ENCODE measurements at places on chromosomes 12 and 14. TPM values are rescaled to one million over a fixed set of nuclear protein-coding genes. Genes with fewer than 3 reads are reported as not detected.

The DIO3 gene
- 0.34 TPM for total RNA-seq

GRCh38 chr14:101758913-101759593, 2.5 kb upstream of the PPP2R5C start:
- no peak for DNase-seq

- DNase-seq = no peak
Observed at GRCh38 chr12:28089338-28089737, 100.9 kb upstream of the CCDC91 start.

The AHNAK2 gene
- 45.0 TPM for total RNA-seq

- peak; percentile 31 for DNase-seq
Observed at GRCh38 chr12:116389990-116390389, 112.5 kb upstream of the MED13L start.

GRCh38 chr14:28776482-28777266, 10.1 kb downstream of the FOXG1 start:
- DNase-seq = no peak

The TBC1D30 gene
- total RNA-seq = 24.1 TPM

DNA sequence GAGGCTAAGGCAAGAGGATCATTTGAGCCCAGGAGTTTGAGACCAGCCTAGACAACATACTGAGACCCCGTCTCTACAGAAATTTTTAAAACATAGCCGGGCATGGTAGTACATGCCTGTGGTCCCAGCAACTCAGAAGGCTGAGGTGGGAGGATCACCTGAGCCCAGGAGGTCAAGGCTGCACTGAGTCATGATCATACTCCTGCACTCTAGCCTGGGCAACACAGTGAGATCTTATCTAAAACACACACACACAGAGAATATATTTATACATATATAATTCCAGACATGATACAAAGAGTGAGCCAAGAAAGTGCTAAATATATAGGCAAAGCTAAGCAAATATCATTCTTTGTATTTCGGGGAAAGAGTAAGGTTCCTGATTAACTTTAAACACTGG, 9.4 kb downstream of the ZFC3H1 start:
- DNase-seq = no peak

The LUM gene
- 0.69 TPM for total RNA-seq

- no peak for DNase-seq
Observed at GRCh38 chr14:91058042-91058581, 2.3 kb downstream of the RPS6KA5 start.

DNA sequence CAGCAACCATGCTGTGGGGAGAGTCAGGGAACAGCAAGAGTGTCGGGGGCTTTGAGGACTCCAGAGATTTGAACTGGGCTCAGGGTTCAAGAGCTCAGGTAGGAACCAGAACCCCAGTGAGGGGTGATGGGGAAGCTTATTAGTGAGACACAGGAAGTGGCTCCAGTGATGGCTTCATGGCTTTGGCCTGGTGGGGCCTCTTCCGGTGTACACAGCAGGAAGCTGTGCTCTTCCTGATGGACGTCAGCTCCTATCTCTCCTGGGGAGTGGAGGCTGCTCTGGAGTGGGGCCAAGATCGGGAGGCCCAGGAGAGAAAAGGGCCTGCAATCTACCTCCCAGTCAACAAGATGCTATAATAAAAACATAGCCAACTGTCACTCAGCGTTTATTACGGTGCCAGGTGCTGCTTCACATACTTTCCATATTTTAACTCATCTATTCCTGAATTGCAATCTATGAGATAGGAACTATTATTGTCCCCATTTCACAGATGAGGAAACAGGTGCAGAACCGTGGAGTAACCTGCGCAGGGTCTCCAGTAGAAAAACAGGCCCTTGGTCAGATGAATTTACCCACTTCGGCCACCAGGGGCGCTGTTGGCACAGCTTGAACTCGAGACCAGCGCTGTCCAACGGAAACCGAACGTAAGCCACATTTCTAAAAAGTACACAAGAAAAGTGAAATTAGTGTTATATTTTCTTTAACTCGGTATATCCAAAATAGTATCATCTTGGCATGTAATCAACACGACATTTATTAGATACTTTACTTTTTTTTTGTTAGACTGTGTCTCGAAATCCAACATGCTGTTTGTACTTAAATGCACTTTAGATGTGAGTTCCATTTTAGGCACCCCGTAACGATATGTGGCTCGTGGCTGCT, 63.6 kb upstream of the DLK1 start:
- DNase-seq = peak; percentile 87

DNA sequence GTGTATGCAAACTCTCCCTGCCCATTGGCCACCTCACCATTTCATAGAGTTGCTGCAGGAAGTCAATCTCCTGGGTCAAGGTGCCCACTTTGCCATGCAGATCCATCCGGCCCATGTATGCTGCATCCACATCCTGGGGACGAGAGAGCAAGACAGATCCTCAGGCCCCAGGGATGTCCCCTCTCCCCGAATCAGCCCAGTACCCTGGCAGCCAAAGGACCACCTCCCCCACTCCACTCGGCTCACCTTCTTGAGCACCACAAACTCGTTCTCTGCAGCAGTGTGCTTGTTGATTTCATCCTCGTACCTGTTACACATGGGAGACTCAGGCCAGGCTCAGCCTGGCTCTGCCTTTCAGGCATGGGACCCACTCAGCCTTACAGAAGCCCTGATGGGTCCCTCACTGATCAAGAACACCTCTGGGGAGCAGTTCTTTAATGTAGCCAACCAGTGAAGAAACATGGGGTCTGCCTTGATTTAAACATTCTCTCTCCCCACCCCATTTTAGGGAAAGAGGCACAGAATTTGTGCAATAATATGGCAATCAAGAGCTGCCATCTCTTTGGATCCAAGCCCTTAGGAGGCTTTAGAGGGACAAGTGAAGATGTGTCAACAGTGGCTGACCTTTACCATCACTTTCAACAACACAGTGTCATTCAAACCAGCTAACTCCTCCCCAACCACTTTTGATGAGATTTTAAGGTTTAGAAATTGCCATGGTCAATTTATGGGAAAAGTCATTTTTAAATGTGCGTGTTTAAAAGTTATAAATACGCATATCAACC, 3.9 kb downstream of the KRT79 start:
- no peak for DNase-seq

The MYF6 gene
- not detected for total RNA-seq

DNA sequence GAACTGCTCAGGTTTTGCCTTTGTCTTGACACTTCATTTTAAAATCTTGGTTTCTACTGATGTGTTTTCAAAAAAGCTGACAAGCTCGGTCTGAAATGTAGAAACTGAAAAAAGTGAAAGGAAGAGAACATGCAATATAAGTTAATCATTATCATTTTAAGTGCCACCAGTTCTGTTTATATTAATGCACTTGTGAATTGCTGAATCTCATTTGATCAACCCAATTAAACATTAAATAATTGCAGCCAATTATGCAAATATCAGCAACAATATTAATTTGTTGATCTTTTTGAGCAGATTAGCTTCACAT, 133.8 kb downstream of the BCAT1 start:
- no peak for DNase-seq

- DNase-seq = peak; percentile 1
Observed at GRCh38 chr12:32533971-32534590, 134.7 kb downstream of the FGD4 start.

DNA sequence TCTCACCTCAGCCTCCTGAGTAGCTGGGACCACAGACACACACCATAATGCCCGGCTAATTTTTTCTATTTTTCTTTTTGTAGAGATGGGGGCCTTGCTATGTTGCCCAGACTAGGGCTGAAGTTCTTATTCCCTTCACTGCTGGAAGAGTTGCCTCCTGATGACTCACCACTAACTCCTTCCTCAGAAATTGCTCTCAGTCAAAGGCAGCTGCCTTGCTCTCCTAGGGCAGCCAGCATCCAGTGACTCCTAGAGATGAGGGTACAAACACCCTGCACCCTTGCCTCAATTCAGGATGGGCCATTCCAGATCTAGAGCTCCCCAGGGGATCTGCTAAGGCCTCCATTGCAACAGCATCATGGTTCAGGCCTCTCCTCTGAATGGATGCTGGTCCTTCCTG, 54.0 kb upstream of the RASSF8 start:
- DNase-seq = no peak

GRCh38 chr14:61331992-61332657, 10.7 kb downstream of the PRKCH start:
- no peak for DNase-seq

DNA sequence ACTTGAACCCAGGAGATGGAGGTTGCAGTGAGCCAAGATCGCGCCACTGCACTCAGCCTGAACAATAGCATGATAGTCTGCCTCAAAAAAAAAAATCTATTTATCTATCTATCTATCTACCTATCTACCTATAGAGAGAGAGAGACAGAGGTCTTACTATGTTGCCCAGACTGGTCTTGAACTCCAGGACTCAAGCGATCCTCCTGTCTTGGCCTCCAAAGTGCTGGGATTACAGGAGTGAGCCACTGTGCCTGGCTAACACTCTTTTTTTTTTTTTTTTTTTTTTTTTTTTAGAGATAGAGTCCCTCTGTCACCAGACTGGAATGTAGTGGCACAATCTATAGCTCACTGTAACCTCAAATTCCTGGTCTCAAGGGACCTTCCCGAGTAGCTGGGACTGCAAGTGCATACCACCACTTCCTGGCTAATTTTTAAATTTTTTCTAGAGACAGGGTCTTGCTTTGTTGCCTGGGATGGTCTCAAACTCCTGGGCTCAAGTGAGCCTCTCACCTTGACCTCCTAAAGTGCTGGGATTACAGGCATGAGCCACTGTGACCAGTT, 1.9 kb downstream of the FAM186A start:
- no peak for DNase-seq

DNA sequence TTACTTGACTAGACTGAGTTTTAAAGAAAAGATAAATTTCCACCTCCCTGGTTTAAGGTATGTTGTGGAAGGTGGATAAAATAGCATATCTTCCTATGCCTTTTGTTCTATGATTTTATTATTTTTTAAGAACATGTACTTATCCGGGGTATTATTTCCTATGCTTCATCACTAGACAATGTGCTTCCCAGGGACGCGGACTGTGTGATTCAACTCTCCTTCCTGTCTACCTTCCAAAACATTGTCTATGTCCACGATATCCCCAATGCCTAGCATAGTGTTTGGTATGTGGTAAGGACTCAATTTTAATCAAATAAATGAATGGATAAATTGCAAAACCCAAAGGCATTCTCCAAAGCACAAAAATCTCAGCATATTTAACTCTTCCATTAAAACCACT, 8.3 kb upstream of the CCND2 start:
- no peak for DNase-seq

The PLEK2 gene
- total RNA-seq = 67.6 TPM

The ADSS1 gene
- 9.9 TPM for total RNA-seq

DNA sequence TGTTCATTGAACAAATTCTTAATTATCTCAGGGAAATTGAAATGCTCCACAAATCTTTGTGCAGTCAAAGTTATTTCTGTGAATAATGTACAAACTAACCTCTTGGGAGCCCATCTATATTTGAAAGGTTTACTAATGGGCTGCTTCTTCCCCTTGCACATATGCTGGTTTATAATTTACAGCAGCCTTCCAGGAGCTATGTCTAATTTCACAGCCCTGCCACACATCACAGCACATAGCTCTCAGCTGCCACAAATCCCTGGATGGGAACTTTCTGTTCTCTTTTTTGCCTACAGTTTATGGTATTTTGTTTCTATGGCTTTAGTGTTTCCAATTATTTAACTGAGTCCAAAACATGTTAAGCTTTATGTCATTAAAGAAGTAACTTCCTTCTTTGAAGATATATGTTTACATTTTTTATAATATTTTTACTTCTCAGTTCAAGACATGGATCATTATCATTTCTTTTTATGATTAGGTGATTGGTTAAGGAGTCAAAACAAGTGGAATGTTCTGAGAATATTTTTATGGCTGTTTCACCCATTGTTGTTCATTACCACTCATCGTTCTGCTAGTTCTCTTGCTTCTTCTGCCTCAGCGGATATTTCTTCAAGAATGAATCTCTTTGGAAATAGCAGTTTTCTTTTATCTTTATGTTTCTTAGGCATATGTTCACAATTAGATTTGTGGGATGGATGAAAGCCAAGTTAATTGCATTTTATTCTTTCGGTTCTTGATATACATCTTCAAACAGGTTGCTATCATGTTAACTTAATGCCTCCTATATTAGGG, 475.6 kb upstream of the MIS18BP1 start:
- DNase-seq = no peak

The LALBA gene
- total RNA-seq = not detected

- no peak for DNase-seq
Observed at GRCh38 chr12:49917166-49917787, 13.6 kb upstream of the FAIM2 start.

The SINHCAF gene
- total RNA-seq = 179 TPM

The ASPG gene
- total RNA-seq = not detected

DNA sequence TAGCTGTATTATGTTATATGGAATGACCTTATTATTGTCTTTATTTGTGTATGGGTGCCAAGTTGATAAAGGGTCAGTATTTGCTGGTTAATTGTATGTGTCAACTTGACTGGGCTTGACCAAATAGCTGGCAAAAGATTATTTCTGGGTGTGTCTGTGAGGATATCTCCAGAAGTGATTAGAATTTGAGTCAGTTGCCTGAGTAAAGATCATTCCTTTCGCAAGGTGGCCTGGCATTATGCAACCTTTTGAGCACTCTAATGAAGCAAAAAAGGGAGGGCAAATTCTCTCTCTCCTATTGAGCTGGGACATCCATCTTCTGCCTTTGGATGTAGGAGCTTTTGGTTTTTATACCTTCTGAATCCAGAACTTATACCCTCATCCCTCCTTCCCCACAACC, 82.2 kb downstream of the ATXN7L3B start:
- no peak for DNase-seq

GRCh38 chr12:130989391-130989790, 35.7 kb downstream of the ADGRD1 start:
- no peak for DNase-seq

GRCh38 chr14:87203346-87203745, 789.6 kb downstream of the GALC start:
- no peak for DNase-seq

GRCh38 chr14:52244997-52245396, 22.5 kb upstream of the PTGDR start:
- DNase-seq = no peak

GRCh38 chr12:52004042-52004648, 2.6 kb upstream of the TAMALIN start:
- DNase-seq = no peak

GRCh38 chr14:101335061-101335661, 226.1 kb upstream of the DIO3 start:
- DNase-seq = no peak

The SPIC gene
- total RNA-seq = not detected

DNA sequence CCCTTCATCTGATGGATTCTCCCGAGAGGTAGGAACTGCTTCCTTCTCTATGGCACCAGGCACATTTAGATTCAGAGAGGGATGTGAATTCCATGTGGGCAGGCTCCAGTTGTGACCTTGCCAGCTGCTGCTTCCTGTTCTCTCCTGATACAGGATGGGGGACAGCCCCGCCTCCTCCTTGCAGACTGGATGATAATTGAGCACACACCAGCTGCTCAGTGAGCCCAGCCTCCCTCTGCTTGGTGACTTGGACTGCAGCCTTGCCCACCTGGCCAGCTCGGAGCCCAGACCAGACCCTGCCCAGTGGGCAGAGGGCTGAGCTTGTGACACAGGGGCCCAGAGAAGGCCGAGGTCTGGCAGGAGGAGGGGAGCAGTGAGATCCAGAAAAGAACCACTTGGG, 90.2 kb downstream of the CALM1 start:
- no peak for DNase-seq

- peak; percentile 92 for DNase-seq
Observed at GRCh38 chr12:12803186-12803585, 10.0 kb upstream of the DDX47 start.

GRCh38 chr12:114341635-114342034, 64.3 kb downstream of the TBX5 start:
- DNase-seq = no peak

The KLRD1 gene
- 0.27 TPM for total RNA-seq

The DNAL1 gene
- total RNA-seq = 14.6 TPM
